ENCODE measurements at places on chromosomes 4 and X. TPM values are rescaled to one million over a fixed set of nuclear protein-coding genes. Genes with fewer than 3 reads are reported as not detected.

- H3K4me3 ChIP-seq: no peak overlapping the region
- no peaks in the 10 kb centered on the region for H3K36me3 ChIP-seq
- no peaks in the 10 kb centered on the region for H3K27me3 ChIP-seq
- no peak overlapping the region for H3K27ac ChIP-seq
- no peak for DNase-seq
Measured at GRCh38 chr4:120557372-120557771, 365.2 kb downstream of the PRDM5 start.

GRCh38 chrX:79270401-79270800 lies 96.7 kb downstream of the ITM2A start:
- H3K27me3 ChIP-seq: no peaks in the 10 kb centered on the region
- H3K27ac ChIP-seq: no peak overlapping the region
- no peak overlapping the region for H3K4me3 ChIP-seq
- no peaks in the 10 kb centered on the region for H3K4me1 ChIP-seq
- H3K36me3 ChIP-seq: no peaks in the 10 kb centered on the region

Gene CT45A10
- not detected for total RNA-seq

Gene ELF4
- total RNA-seq: 14.5 TPM

- no peaks in the 10 kb centered on the region for H3K27me3 ChIP-seq
- DNase-seq: no peak
- H3K4me1 ChIP-seq: no peaks in the 10 kb centered on the region
- no peak overlapping the region for H3K4me3 ChIP-seq
- no peaks in the 10 kb centered on the region for H3K36me3 ChIP-seq
- no peak overlapping the region for H3K27ac ChIP-seq
Measured at GRCh38 chrX:54995621-54996020, 1.6 kb upstream of the PFKFB1 start.

Gene ERVMER34-1
- total RNA-seq: 0.36 TPM

GRCh38 chrX:133859860-133860259 lies 125.5 kb downstream of the GPC3 start:
- no peaks in the 10 kb centered on the region for H3K27me3 ChIP-seq
- DNase-seq: no peak
- no peak overlapping the region for H3K4me3 ChIP-seq
- H3K36me3 ChIP-seq: no peaks in the 10 kb centered on the region

Gene CT45A6
- not detected for total RNA-seq

Gene PABPC5
- 3.8 TPM for total RNA-seq

Gene NPNT
- total RNA-seq: 354 TPM

Gene SLC4A4
- total RNA-seq: 6.2 TPM

DNA sequence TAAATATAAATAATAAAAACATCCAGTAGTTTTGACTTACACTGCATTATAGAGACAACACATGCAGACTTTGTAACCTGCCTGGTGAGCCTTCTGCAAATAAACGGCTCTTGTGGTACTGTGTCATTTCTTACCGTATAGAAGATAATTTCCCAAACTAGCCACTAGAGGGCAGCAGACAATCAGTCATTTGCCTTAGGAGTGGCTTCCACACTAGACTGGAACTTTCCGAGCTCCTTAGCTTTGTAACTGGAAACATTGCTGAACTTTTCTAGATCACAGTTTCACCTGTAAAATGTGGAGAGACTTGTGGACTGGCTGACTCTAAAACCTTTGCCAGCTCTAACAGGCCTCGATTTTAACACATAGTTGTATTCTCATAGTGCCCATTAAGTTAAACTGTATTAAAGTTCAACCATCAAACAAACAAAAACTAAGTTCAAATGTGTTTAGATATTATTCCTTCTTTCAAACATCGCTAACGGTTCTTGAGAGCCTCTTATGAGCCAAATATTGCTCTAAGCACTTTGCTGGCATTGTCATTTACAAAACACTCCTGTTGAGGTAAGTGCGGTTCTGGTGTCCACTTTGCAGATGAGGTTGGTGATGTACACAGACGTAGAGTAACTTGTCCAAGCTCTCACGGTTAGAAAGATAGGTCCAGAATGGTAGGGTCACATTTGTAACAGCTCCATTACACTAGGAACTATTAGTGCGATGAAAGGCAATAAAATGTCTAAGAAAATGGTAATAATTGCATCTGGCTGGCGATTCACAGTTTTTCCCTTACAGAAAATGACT lies 345.5 kb downstream of the ANK2 start:
- H3K36me3 ChIP-seq: no peaks in the 10 kb centered on the region
- no peak overlapping the region for H3K4me3 ChIP-seq
- H3K4me1 ChIP-seq: peaks cover 2% of the 10 kb centered on the region

DNA sequence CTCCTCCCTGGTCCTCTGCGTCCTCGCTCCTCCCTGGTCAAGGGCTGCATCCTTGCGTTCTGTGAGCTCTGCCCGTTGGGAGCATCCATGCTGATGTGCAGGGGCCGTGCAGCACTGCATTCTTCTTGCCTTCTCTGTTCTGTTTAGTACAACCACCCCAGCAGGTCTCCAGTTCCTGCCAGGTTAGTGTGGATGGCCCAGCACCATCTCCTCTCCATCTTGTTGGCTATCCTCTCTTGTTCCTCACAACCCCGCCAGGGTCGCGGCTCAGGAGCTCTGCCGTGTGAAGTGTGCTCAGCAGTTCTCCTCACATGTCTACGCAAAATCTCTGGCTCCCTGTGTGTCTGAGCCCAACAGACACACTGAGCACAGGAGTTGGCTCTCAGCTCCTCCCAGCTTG lies 10.4 kb upstream of the MAEA start:
- H3K27ac ChIP-seq: no peak overlapping the region
- H3K4me3 ChIP-seq: no peak overlapping the region
- no peaks in the 10 kb centered on the region for H3K27me3 ChIP-seq
- no peaks in the 10 kb centered on the region for H3K36me3 ChIP-seq
- H3K4me1 ChIP-seq: no peaks in the 10 kb centered on the region

GRCh38 chr4:28350485-28350884 lies 1489.8 kb downstream of the STIM2 start:
- H3K4me1 ChIP-seq: no peaks in the 10 kb centered on the region
- no peaks in the 10 kb centered on the region for H3K36me3 ChIP-seq
- no peaks in the 10 kb centered on the region for H3K27me3 ChIP-seq
- H3K27ac ChIP-seq: no peak overlapping the region

Gene ZDHHC15
- total RNA-seq: 3.1 TPM

DNA sequence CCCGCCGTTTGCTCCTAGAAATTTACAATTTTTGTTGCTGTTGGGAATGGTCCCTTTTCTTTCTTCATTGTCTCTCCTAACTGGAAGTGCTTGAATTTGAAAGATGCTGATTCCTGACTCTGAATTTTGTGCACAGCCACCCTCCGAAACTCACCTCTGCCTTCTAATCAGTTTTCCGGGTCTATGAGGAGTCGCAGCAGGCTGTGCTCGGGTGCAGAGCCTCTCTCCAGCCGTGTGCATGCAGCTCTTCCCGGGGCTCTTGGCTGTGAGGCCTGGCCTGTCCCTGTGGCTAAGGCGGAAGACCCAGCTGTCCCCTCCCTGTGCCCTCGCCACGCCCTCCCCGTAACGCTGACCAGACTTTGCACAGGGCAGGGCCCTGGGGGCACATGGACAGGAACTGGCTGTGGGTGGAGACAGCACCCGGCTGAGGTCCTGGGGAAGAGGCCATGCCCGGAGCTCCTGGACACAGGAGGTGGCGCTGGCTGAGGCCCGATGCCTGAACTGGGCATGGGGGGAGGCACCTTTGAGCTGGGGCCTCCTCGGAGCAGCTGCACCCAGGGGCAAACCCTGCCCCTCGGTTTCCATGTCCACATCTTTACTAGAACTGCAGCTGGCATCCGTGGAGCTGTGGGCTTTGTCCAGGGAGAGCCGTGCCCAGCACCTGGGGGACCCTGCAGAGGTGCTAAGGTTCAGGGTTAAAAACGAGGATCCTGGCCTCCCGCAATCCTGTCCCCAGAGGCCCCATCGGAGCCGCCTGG lies 32.6 kb upstream of the SPON2 start:
- H3K4me3 ChIP-seq: no peak overlapping the region
- DNase-seq: peak; percentile 69
- no peak overlapping the region for H3K27ac ChIP-seq
- H3K4me1 ChIP-seq: no peaks in the 10 kb centered on the region
- no peaks in the 10 kb centered on the region for H3K36me3 ChIP-seq
- H3K27me3 ChIP-seq: no peaks in the 10 kb centered on the region

DNA sequence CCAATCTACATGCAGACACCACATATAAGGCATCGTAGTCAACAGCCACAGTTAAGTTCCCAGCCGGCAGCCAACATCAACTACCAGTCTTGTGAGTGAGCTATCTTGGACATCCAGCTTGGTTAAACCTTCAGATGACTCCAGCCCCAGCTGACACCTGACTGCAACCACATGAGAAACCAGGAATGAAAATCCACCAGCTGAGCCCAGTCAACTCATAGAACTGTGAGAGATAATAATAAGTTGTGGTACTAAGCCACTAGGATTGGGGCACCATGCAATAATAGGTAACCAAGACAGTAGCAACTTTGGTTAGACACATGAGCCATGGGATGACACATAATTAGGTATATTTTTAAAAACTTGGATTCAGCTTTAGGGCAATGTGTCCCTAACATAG lies 188.1 kb upstream of the BCOR start:
- no peaks in the 10 kb centered on the region for H3K36me3 ChIP-seq
- no peak for DNase-seq
- no peaks in the 10 kb centered on the region for H3K27me3 ChIP-seq
- no peak overlapping the region for H3K4me3 ChIP-seq
- H3K4me1 ChIP-seq: peaks cover 2% of the 10 kb centered on the region

- no peaks in the 10 kb centered on the region for H3K27me3 ChIP-seq
- H3K27ac ChIP-seq: no peak overlapping the region
- no peaks in the 10 kb centered on the region for H3K4me1 ChIP-seq
- no peaks in the 10 kb centered on the region for H3K36me3 ChIP-seq
- H3K4me3 ChIP-seq: no peak overlapping the region
Measured at GRCh38 chrX:118525174-118525730, 29.6 kb downstream of the DOCK11 start.

- no peak overlapping the region for H3K27ac ChIP-seq
- no peak overlapping the region for H3K4me3 ChIP-seq
- no peaks in the 10 kb centered on the region for H3K4me1 ChIP-seq
- no peak for DNase-seq
Measured at GRCh38 chr4:122764821-122765215, 32.3 kb downstream of the BBS12 start.

GRCh38 chr4:125434136-125434535 lies 119.4 kb downstream of the FAT4 start:
- no peak overlapping the region for H3K27ac ChIP-seq
- no peaks in the 10 kb centered on the region for H3K4me1 ChIP-seq
- no peaks in the 10 kb centered on the region for H3K27me3 ChIP-seq
- H3K36me3 ChIP-seq: peaks cover 3% of the 10 kb centered on the region
- no peak for DNase-seq
- no peak overlapping the region for H3K4me3 ChIP-seq

GRCh38 chrX:141989815-141990214 lies 86.1 kb downstream of the MAGEC1 start:
- H3K4me1 ChIP-seq: no peaks in the 10 kb centered on the region
- no peak overlapping the region for H3K27ac ChIP-seq
- no peak overlapping the region for H3K4me3 ChIP-seq

GRCh38 chr4:52192721-52193135 lies 141.6 kb downstream of the SPATA18 start:
- H3K27me3 ChIP-seq: no peaks in the 10 kb centered on the region
- no peak overlapping the region for H3K27ac ChIP-seq
- H3K4me3 ChIP-seq: no peak overlapping the region
- no peaks in the 10 kb centered on the region for H3K36me3 ChIP-seq
- H3K4me1 ChIP-seq: no peaks in the 10 kb centered on the region

DNA sequence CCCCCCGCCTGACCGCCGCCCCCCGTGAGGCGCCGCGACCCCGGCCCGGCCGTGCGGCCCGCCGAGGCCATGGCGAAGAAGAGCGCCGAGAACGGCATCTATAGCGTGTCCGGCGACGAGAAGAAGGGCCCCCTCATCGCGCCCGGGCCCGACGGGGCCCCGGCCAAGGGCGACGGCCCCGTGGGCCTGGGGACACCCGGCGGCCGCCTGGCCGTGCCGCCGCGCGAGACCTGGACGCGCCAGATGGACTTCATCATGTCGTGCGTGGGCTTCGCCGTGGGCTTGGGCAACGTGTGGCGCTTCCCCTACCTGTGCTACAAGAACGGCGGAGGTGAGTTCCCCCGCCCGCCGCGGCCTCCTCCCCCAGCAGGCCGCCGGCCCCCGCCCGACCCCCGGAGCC lies 780 bp downstream of the SLC6A8 start:
- peaks cover 1% of the 10 kb centered on the region for H3K27me3 ChIP-seq
- no peaks in the 10 kb centered on the region for H3K4me1 ChIP-seq
- H3K27ac ChIP-seq: no peak overlapping the region
- peak overlapping the region; percentile 25 for H3K4me3 ChIP-seq
- DNase-seq: no peak
- no peaks in the 10 kb centered on the region for H3K36me3 ChIP-seq

GRCh38 chr4:109005523-109005922 lies 242.7 kb upstream of the ETNPPL start:
- no peaks in the 10 kb centered on the region for H3K4me1 ChIP-seq
- DNase-seq: no peak
- no peaks in the 10 kb centered on the region for H3K36me3 ChIP-seq
- H3K4me3 ChIP-seq: no peak overlapping the region
- no peaks in the 10 kb centered on the region for H3K27me3 ChIP-seq

Gene ODAPH
- not detected for total RNA-seq

- H3K36me3 ChIP-seq: no peaks in the 10 kb centered on the region
- H3K4me3 ChIP-seq: no peak overlapping the region
- DNase-seq: no peak
- H3K27ac ChIP-seq: peak overlapping the region; percentile 93
Measured at GRCh38 chr4:102174719-102175189, 170.5 kb downstream of the SLC39A8 start.

- no peak for DNase-seq
- H3K36me3 ChIP-seq: no peaks in the 10 kb centered on the region
- no peak overlapping the region for H3K4me3 ChIP-seq
- H3K4me1 ChIP-seq: no peaks in the 10 kb centered on the region
Measured at GRCh38 chr4:106421441-106422296, 53.1 kb upstream of the GIMD1 start.

Gene SMPX
- total RNA-seq: 0.81 TPM

Gene BTK
- 21.0 TPM for total RNA-seq

DNA sequence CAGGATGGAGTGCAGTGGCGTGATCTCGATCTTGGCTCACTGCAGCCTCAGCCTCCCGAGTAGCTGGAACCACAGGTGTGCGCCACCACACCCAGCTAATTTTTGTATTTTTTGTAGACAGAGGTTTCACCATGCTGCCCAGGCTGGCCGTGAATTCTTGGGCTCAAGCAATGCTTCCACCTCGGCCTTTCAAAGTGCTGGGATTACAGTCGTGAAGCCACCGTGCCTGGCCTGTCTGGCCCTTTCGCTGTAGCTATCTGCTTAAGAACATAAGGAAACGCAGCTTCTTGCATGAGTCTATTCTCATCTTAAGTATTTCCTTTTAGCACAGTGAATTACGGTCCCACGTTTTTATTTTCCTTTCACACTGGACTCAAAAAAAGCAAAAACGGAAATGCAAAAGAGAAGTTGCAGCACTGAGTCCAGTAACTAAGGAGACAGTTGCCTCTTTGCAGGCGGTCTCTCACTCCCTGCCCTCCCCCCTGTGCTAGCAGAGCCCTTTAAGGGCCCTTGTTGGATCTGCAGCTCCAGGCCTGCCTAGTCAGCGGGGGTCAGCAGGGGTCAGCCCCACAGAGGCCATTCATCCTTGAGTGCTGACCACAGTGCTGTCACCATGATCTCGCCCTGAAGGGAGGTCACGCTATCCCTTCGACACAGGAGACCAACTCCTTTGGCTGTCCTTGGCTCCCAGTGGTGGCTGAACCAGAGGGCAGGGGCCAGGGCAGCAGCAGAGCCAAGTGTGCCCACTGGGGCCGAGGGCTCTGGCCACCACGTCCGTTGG lies 21.8 kb upstream of the TBC1D14 start:
- H3K27ac ChIP-seq: no peak overlapping the region
- no peaks in the 10 kb centered on the region for H3K4me1 ChIP-seq
- peak; percentile 80 for DNase-seq
- H3K4me3 ChIP-seq: no peak overlapping the region
